ENCODE measurements at places on chromosomes 6 and 20. TPM values are rescaled to one million over a fixed set of nuclear protein-coding genes. Genes with fewer than 3 reads are reported as not detected.

ULBP1 gene
- total RNA-seq: 2.3 TPM

DEF6 gene
- 53.8 TPM for total RNA-seq

LCA5 gene
- 2.4 TPM for total RNA-seq

BPIFB1 gene
- not detected for total RNA-seq

CUL9 gene
- 32.9 TPM for total RNA-seq

LRP11 gene
- 1.2 TPM for total RNA-seq

DNA sequence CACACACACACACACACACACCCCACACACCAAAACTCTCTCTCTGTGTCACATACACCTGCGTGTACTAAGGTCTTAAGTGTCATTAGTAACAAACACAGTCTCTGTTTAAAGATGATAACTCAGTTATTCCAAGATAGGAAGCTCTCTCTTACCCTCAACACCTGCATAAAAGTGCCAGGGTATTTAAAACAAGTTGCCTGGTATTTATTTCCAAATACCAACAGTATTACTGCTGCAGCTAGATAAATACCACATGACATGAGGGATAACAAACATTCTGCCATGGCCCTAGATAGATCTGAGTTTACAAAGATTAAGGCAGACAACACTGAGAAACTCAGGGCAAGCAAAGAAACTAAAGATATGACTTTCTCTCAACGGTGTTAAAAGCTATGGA lies 118.5 kb downstream of the SIM1 start:
- no peak for DNase-seq

- DNase-seq: no peak
Measured at GRCh38 chr6:157984686-157985225, 3.1 kb downstream of the SYNJ2 start.

DNA sequence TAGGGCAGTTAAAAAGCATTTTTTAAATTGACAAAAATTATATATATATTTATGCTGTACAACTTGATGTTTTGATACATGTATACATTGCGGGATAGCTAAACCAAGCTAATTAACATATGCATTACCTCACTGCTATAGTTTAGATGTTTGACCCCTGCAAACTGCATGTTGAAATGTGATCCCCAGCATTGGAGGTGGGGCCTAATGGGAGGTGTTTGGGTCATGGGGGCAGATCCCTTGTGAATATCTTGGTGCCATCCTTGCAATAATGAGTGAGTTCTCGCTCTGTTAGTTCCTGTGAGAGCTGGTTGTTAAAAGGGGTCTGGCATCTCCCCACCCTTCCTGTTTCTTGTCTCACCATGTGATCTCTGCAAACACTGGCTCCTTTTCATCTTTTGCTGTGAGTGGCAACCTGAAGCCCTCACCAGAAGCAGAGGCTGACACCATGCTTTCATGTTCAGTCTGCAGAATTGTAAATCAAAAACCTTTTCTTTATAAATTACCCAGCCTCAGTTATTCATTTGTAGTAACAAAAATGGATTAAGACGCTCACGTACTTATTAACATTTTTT lies 111.8 kb downstream of the MCHR2 start:
- DNase-seq: no peak

GRCh38 chr6:27096834-27097511 lies 150.5 kb upstream of the PRSS16 start:
- no peak for DNase-seq

GRCh38 chr20:51775241-51775640 lies 7.1 kb upstream of the ATP9A start:
- no peak for DNase-seq

DNA sequence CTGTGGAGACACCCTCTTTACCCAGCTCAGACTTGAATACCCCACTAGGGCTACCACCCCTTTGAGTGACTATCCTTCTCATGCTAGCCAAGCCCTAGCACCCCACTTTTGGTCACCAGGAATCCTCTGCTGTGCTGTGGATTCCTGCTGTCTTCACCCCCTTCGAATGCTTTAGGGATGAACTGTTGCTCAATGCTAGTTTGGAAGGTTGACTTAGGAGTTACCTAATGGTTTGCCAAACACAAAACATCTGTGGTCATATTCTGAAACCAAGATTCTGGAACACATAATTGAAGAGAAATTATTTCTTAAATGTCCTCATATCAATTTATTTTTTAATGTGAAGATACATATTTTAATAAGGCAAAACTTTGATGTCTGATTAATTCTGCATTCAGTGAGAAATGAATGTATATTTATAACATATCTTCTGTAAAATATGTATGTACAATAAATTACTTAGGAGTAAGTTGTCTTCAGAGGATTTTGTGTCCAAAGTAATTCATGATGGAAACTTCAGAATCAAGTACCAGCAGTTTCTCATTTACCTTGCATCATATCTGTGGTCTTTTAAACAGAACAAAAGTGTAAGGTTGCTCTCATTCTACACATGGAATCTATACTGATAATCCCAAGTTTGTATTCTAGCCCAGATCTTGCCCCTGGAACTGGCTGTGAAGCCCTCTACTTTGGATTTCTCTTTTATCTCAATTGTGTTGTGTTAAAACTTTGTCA lies 46.9 kb downstream of the TMEM200A start:
- DNase-seq: no peak

DNA sequence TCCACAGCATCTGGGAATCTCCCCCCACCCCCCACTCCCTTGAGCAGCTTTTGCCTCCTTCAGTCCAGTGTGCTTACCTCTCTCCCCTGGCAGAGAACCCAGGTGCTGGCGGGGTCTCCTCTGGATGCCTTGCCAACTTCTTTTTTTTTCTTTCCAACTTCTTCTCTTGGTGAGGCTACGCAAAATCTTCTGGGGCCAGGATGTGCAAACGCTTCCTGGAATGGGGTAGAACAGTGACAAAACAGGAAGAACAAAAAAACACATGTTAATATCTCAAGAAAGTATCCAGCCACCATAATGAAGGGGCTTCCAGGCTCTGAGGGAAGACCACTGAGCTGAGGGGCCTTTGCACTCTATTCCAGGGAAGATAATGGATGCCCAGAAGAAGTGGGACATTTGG lies 53.9 kb upstream of the DDR1 start:
- DNase-seq: peak; percentile 43

DNA sequence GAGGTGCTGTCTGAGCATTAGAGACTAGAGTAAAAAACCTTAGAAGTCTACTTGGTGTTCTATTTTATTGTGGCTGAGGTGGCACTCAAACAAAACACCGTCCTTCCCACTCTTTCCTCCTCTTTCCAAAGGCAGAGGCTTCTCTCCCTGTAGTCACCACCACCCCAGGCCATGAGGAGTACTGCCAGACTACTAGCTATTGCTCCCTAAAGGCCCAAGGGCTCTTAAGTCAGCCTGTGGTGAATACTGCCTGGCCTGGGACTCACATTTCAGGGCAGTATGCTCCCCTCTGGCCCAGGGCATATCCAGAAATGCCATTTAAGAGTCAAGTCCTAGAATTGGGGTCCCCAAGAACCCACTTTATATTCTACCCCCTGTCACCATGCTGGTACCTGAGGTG lies 309.7 kb upstream of the IMPG1 start:
- no peak for DNase-seq

DNA sequence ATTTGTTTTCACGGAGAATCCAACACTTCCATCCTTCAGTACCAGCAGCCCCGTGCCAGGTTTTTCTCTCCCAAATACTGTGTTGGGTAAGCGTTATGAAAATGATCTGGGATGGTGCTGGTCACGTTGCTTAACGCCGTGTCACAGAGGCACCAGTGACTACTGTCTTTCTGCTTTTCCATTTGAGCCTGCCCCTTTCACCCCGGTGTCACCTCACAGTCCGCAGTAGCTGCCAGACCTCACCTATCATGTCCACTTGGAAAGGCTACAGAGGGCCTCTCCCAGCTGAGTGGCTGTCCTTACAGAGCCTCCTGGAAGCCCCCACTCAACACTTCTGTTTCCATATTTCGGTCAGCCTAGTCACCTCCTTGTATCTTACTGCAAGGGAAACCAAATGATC lies 176.5 kb upstream of the ARID1B start:
- no peak for DNase-seq

GRCh38 chr6:146985966-146986365 lies 218.3 kb upstream of the STXBP5 start:
- no peak for DNase-seq

- DNase-seq: no peak
Measured at GRCh38 chr6:46688117-46688965, 656 bp downstream of the TDRD6 start.

- no peak for DNase-seq
Measured at GRCh38 chr6:132671295-132671694, 12.3 kb upstream of the TAAR1 start.

- DNase-seq: peak; percentile 8
Measured at GRCh38 chr20:227439-228105, 514 bp downstream of the DEFB129 start.

DNA sequence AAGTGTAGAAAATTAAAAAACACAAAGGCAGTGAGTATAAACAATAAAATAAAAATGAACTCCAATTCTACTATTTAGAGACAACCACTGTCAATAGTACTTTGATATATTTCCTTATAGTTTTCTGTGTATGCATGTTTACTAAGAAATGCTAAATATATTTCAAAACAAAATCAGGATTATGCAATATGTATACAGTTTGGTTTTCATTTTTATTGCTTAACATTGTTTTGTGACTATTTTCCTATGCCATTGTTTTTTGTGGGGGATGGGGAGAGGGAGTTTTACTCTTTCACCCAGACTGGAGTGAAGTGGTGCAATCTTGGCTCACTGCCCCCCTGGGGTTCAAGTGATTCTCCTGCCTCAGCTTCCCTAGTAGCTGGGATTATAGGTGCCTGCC lies 19.6 kb downstream of the OR2A4 start:
- no peak for DNase-seq

DNA sequence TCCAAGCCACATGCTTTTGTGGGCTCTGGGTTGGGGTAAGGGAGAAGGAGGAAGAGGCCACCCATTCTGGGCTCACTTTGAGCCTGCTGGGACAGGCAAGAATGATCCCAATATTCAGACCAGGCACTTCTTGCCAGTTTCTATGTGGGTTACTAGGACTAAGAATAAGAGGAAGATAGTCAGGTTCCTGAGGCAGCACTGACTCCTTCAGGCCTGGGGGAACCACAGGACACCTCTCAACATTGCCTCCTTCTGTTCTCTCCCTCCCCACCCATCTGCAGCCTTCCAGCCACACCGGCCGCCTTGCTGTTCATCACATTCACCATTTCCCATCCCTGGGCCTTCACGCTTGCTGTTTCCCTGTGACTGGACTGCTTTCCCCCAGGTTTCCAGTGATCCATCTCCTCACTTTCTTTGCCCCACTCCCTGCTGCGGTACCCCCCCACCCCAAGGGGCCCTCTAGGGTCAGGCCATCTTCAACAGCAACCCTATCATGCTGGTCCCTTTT lies 69.2 kb upstream of the SIRPA start:
- no peak for DNase-seq

DNA sequence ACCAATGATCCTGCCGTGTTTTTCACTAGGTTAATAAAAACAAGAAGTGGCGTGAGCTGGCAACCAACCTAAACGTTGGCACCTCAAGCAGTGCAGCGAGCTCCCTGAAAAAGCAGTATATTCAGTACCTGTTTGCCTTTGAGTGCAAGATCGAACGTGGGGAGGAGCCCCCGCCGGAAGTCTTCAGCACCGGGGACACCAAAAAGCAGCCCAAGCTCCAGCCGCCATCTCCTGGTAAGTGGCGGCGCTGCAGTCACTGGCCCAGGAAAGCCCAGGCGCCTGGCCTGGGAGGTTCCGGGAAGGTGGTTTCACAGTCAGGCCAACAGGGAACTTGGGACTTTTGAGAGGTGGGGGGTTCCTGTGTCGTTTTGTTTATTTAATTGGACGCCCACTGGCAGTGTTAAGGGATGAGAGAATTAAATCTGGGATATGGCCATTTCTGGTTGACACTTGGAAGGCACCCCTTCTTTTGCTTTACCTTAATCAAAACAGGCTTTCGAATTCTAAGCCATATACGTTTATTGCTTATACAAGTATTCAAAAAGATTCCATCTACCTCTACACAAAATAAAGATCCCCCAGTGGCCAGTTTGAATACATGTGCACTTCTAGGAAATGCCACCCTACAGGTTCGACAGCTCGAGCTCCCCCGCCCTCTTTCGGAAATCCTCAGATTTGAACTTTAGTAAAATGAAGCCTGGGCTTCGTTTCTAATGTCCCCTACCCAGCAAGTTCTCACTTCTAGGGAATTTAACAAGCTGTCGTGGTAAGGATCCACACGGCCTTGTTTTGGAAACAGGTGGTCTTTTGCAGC lies 138.9 kb downstream of the TMEM242 start:
- peak; percentile 56 for DNase-seq

DNA sequence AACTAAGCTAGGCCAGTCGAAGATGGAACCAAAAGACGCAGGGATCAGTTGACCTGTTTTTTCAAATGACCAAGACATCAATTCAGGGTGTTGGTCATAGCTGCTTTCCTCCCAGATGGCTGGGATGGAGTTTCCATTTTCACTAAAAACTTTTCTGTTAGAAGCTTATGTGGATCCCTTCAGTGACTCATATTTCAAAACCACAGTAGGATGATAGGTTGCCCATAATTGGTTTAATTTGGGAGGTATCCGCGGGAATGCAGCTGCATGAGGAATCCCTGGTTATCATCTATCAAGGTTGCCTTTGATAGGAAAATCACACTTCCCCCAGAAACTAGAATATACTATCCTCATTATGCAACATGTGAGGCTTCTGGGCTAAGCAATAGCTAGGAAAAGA lies 150.9 kb upstream of the MLIP start:
- no peak for DNase-seq

GRCh38 chr6:18099511-18099910 lies 23.0 kb downstream of the NHLRC1 start:
- DNase-seq: no peak

DNA sequence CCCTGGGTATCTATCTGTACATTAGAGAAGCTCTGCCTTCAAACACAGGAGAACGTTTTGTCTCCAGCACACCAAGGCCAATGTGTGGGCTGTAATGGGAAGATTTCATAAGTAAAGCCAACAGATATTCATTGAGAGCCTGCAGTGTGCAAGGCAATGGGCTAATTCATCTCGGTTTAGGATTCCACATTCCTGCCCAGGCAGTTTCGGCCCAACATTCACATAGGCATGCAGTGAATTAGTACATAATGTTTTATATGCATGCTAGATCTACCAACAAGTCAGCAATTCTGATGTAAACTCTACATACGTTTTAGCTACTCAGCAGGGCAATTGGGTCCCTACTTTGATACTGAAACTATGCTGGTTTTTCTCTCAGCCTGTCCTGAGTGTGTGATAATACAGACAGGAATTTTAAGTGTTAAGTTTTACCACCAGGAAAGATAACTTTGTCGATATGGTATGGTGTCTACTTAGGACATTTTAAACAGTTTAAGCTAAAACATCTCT lies 46.9 kb upstream of the NAA20 start:
- no peak for DNase-seq

GRCh38 chr6:154821638-154822037 lies 88.4 kb downstream of the SCAF8 start:
- DNase-seq: no peak

All from OCI-LY7 (cell line).